Lower lobe of right lung (tissue), 2 donors: ENCODE measurements at places on chromosomes 5 and 9. TPM values are rescaled to one million over a fixed set of nuclear protein-coding genes. Genes with fewer than 3 reads are reported as not detected.

Gene TMEM174
- total RNA-seq = not detected

Gene GDF9
- 0.15 TPM for total RNA-seq

Gene IL5
- total RNA-seq = not detected

Gene PRXL2C
- 28.0 TPM for total RNA-seq

Gene ARID3C
- total RNA-seq = not detected

DNA sequence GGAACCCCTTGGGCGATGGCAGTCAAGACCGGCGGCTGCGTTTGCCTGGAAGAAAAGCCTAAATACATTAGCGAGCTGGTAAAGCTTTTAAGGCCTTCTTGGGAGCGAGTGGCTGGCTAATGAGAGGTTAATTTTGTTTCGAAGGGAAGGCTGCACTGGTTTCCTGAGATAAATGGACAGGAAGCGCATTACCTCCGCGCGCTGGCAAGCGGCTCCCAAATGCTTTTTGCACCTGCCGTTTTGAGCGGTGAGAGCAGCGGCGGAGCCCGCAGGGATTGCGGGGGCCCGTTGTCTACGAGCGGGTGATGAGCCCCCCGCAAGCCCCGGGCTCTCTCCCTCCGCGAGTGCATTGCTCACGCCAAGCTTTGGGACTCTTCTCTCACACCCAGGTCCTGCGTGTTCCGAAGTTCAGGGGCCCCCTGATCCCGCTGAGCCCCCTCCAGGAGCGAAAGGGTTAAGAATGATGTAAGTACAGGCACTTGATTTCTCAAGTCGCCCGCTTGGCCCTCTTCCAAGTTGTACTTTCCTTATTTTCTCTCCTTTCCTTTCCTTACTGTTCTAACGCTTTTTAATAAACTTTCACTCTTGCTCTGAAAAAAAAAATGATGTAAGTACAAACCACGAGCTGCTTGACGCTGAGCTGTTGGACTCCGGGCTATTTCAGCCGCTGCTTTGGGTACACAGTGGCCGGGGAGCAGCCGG is 3.1 kb upstream of the RGMB start:
- DNase-seq = peak; percentile 59

DNA sequence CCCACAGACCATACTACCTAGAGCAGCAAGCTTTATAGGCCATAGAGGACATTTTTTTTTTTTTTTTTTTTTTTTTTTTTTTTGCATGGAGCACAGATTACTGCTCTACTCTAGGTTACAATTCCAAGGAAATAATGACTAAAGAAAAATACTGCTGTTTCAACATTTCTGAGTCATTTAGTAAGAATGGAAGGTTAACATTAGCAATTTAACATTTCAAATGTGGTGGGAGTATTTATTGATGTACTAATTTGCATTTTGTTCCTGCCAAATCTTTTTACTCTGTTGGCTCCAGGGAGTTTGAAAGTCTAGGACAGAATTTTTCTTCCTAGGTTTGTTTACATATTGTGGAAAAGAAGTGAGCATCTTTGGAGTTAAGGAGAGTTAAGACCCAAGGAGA is 142.1 kb upstream of the CCDC152 start:
- no peak for DNase-seq

DNA sequence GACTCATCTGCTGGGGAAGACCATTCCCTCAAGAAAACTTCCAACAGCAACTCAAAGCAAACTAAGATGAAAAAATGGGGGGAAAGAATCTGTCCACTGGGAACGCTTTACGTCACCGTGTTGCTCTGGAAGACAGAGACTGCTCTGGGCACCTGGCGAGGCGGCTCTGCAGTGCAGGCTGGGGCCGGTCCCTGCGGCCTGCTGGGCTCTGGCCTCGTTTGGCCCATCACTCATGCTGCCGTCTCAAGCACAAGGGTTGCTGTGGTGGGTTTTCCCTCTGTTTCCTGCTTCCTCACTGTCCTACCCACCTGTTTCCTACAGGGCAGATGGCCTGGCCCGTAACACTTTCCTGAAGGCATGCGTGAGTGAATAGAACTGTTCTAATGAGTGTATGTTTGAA is 92.9 kb upstream of the OTULINL start:
- DNase-seq = no peak

- no peak for DNase-seq
Observed at GRCh38 chr5:33834334-33834733, 57.5 kb downstream of the ADAMTS12 start.

DNA sequence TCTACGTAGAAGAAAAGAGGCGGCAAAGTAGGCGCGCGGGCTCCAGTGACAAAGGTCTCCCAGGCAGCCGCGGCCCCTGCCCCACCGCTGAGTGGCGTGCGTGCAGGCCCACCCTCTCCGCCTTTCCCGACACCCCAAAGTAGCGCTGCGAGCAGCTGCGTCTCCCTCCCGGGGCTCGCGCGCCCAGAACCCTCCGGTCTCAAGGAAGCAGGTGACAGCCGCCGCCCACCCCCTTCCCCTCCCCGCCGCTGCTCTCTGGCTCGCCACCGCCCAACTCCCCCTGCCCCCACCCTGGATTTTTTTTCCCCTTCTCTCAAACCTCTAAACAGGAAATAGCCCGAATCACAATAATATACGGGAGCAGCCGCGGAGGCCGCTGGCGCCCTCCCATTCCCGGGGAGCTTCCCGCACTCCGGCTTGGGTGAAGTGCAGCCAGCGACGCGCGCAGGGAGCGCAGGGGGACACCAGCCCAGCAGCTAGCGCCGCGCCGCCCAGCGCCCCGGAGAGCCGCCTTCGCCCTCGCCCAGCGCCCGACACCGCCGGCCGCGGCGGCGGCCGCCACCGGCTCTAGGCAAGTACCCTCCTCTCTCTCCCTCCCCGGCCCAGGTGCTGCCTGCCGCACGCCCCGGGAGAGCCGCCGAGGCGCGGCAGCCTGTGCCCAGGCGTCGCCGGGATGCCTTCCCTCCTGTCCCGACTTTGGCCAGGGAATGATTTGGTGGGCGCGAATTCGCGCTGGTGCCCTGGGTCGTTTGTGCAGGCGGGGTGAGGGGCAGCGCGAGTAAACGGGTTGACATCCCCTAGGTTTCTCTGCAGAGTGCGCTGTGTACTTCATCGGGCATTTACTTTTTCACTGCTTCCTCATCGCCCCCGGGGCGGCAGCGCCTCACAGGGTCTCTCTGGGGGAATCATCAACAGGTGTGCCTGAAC is 52.7 kb upstream of the TJP2 start:
- DNase-seq = peak; percentile 74

DNA sequence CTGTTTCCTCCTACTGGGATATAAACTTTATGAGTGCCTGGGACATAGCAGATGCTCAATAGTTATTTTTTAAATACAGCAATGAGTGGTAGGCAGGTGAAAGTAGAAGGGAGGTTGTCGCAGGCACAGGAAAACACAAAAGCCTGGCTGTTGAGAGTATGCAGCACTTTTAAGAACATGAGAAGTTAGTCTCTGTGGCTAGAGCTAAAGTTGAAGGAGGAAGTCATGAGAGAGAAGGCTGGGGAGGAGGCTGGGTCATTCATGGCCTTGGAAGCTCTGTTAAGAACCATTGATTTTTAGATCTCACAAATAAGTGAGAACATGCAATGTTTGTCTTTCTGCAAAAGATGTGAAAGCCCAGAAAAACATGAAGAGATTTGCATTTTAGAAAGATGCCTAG is 126.7 kb downstream of the PRKACG start:
- no peak for DNase-seq

- no peak for DNase-seq
Observed at GRCh38 chr5:127411381-127411780, 106.1 kb upstream of the PRRC1 start.

DNA sequence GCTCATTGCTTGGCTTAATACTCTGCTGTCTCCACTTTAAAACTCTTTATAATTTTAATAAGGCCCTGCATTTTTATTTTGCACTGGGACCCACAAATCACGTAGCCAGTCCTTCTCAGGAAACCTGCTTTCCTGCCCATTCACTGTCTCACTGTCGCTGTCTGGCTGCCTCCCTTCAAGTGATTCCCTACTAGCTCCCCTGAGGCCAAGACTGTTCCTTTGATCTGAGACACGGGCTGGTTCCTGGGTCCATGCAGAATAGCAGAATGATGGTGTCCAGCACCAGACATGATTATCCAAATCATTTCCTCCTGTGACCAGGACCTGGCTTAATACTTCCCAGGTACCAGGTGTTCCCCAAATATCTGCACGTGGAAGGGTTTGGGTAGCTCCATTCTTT is 597.1 kb upstream of the KLF4 start:
- no peak for DNase-seq

DNA sequence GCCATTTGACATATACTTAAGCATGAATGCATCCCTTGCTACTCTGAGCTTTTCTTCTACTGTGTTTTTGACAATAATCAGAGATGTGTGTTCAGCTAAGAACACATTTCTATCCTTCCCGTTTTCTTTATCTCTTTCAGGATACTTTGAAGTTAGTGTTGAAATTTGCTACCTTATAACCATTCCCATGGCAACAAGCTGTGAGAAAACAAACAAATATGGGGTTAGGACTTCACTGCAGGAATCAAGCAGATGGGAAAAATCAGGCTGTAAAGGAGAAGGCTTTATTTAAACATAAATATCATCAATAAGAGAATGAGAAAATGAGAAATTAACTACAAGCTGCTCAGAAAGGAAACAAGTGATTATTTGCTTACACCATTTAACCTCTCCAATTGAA is 35.2 kb downstream of the ZCCHC9 start:
- no peak for DNase-seq

DNA sequence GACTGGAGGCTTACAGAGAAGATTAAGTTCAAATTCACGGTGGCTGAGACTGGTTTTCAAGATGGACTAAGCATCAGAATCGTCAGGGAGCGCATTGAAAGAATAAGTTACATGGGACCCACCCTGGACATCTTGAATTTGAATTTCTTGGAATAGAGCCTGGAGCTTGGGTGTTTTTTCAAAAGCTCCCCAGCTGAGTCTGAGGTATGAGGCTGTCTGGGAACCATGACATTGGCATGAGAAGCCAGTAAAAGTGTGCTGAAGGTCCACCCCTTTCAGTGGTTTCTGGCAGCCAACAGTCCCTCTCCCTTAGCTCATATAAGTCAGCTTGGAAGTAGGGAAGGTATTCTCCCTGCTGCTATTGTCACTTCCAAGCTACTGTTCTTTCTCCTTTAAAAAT is 97.8 kb downstream of the MAST4 start:
- no peak for DNase-seq

DNA sequence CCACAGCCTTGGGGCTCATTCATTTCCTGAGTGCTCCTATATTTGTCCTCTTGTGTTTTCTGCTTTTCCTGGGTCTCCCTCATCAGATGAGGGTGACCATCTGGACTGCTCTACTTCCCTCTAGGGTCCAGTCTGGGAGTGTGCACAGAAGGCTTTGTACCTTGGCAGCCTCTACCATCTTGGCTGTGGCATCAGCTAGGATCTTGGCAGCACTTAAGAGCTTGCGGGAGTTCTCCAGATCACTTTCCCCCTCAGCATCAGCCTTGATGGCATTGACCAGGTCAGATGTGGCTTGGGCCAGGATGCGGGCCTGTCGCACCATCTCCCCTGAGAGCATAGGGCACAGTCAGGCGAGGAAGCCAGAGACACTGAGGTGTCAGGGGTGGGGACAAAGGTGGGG is 15.8 kb downstream of the TLN1 start:
- no peak for DNase-seq

GRCh38 chr5:477247-477646 is 34.3 kb downstream of the EXOC3 start:
- no peak for DNase-seq

DNA sequence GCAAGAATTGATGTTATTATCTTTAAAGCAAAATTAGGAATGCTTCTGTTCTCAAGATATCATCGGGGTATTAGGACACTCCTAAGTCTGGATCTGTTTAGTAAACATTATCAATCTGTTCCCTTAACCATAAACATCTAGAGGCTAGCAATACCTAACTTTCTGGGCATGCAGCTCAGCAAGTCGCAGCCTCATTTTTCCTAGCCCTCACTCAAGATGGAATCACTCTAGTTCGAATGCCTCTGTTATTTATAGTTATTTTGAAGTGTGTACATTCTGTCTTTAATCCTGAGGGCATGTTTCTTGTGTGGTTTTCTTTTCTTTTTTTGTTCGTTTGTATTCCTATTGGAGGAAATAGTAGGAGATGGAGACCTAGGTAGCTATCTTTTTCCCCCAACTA is 66.9 kb downstream of the FER start:
- DNase-seq = no peak
